Gastrocnemius medialis (tissue), 4 donors: ENCODE measurements at places on chromosomes 16 and 17. TPM values are rescaled to one million over a fixed set of nuclear protein-coding genes. Genes with fewer than 3 reads are reported as not detected.

DNA sequence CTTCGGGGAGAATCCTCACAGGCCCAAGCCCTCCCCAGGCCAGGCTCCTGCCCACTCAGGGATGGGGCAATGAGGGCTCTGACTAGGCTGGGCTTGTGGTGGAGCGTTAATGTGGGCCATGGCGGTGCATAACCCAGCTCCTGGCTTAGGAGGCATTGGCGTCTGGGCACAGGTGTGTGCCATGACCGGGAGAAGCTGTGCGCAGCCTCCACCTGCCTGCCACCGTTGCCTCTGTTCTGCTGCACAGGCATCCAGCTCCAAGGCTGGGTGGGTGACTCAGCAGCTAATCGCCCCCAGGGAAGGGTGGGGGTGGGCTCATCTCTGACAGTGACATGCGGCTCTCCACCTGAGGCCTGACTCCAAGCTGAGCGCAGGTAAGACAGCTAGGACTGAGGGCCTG, 3.5 kb upstream of the ARHGAP27 start:
- peaks cover 38% of the 10 kb centered on the region for H3K4me1 ChIP-seq
- DNase-seq: no peak
- peaks cover 18% of the 10 kb centered on the region for H3K27me3 ChIP-seq
- H3K36me3 ChIP-seq: no peaks in the 10 kb centered on the region
- H3K4me3 ChIP-seq: no peak overlapping the region

DNA sequence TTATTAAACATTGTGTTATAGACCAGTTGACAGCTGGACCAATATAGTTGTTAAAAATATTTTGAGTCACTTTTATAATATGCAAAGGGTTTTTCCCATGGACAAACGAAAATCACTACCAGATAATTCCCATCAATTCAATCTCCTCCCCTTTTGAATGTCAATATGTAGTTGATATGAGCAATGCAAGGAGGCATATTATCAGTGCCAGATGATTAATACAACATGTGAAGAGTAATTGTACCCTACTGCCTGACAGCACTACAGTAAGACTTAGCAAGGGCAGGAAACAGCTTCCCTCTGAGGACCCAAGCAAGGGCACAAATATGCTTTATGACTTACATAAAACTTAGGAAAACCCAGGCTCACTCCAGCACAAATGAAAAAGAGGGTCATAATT, 17.3 kb downstream of the KANSL1 start:
- peaks cover 86% of the 10 kb centered on the region for H3K4me1 ChIP-seq
- H3K4me3 ChIP-seq: no peak overlapping the region
- no peak for DNase-seq
- H3K27me3 ChIP-seq: no peaks in the 10 kb centered on the region
- peak overlapping the region; percentile 40 for H3K27ac ChIP-seq

DNA sequence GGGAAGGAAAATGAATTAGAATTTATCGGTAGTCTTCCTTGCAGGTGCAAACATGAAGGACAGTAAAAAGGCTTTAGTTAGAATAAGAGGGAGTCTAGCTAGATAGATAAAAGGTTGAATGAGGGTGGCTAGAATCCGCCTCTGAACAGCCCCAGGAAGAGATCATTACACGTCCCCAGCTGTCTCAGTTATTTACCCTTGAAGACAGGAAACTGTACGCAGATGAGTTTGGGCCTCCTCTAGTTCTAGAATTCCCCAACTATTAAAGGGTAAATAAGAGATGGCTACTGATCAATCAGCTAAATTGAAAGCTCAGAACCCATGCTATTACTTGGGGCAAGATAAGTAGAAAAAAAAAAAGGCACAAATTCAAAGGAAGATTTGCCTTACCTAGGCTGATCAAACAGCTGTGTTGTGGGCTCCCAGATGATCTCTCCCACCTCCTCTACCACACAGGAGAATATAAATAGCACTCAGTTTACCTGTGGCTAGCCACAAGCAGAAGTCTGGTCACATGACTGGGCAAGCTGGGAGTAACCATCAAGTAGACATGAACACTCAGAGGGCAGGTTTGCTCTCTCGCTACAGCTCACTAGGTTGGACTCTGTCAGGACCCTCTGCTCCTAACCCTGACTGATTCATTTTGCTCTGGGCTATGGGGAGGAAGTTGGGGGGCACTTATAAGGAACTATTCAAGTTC, 17.0 kb downstream of the FAM117A start:
- no peaks in the 10 kb centered on the region for H3K27me3 ChIP-seq
- no peak overlapping the region for H3K27ac ChIP-seq
- DNase-seq: no peak
- H3K4me3 ChIP-seq: no peak overlapping the region
- H3K36me3 ChIP-seq: no peaks in the 10 kb centered on the region

- H3K36me3 ChIP-seq: no peaks in the 10 kb centered on the region
- H3K27ac ChIP-seq: no peak overlapping the region
- no peak overlapping the region for H3K4me3 ChIP-seq
- no peaks in the 10 kb centered on the region for H3K27me3 ChIP-seq
- no peaks in the 10 kb centered on the region for H3K4me1 ChIP-seq
Observed at GRCh38 chr16:24523569-24523968, 15.8 kb upstream of the RBBP6 start.

DNA sequence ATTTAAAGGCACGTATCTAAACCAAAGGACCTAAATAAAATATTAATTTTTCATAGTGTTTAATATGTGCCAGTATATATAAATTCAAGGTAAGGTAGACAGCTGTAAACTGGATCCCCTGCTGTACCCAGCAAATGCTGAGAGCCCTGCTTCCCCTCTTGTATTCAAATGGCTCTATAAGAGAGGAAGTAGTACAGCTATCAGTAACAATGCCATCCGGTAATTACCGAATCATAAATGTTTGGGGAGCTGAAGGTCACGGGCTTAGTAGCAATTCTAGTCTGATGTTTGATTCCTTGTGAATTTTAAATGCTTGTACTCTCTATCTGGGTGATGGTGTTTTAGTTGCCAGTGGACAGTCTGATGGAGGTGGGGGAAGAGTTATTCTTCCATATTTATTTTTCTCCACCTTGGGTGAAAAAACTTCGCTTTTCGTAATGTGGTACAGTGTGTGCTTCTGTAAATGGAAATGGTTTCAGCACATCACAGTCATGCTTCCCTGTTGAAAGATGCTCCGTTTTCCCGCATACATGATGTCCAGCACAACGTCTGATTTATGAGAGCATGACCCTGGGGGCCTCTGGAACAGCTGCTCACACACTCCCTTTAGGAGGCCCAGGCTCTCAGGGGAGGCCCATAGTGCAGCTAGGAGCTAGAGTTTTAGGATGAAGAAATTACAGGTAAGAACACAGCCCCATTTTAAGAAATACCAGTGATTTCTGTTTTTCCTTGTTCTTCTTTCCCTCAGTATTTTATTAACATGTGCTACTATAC, 423.9 kb downstream of the WWOX start:
- no peaks in the 10 kb centered on the region for H3K27me3 ChIP-seq
- DNase-seq: no peak
- H3K4me1 ChIP-seq: no peaks in the 10 kb centered on the region
- no peak overlapping the region for H3K4me3 ChIP-seq
- H3K36me3 ChIP-seq: no peaks in the 10 kb centered on the region
- H3K27ac ChIP-seq: no peak overlapping the region

DNA sequence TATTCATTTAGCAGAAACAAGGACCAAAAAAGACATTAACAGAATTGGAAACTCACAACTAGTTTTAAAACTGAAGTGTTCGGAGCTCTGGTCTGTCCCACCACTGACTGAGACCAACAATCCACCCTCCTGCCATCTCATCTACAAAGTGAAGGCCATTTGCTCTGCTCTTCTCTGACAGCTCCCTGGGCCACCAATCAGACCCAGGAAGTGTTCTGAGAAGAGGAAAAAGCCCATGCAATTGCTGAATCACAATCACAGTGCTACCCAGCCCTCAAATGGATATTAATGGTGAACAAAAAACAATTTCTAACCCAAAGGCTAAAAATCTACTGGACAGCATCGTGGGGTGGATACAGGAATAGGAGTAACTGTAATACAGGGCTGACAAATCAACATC, 2.1 kb downstream of the RPL23 start:
- H3K36me3 ChIP-seq: no peaks in the 10 kb centered on the region
- H3K4me1 ChIP-seq: peaks cover 28% of the 10 kb centered on the region
- no peak for DNase-seq
- peak overlapping the region; percentile 96 for H3K27ac ChIP-seq
- no peaks in the 10 kb centered on the region for H3K27me3 ChIP-seq
- peak overlapping the region; percentile 74 for H3K4me3 ChIP-seq

- H3K4me1 ChIP-seq: peaks cover 47% of the 10 kb centered on the region
- H3K27ac ChIP-seq: peak within 1 kb of the TSS; percentile 77
- H3K36me3 ChIP-seq: no peaks in the 10 kb centered on the region
Observed at GRCh38 chr17:7888184-7888920, at the start of gene CHD3. TSS of gene CHD3 (plus strand) at chr17:7888789. CDS start at chr17:7889001, 212 bp downstream.

GRCh38 chr17:71922439-71922838, 198.4 kb upstream of the SOX9 start:
- H3K36me3 ChIP-seq: no peaks in the 10 kb centered on the region
- peak overlapping the region; percentile 43 for H3K27ac ChIP-seq
- peaks cover 15% of the 10 kb centered on the region for H3K4me1 ChIP-seq
- H3K27me3 ChIP-seq: no peaks in the 10 kb centered on the region
- DNase-seq: no peak
- no peak overlapping the region for H3K4me3 ChIP-seq

DNA sequence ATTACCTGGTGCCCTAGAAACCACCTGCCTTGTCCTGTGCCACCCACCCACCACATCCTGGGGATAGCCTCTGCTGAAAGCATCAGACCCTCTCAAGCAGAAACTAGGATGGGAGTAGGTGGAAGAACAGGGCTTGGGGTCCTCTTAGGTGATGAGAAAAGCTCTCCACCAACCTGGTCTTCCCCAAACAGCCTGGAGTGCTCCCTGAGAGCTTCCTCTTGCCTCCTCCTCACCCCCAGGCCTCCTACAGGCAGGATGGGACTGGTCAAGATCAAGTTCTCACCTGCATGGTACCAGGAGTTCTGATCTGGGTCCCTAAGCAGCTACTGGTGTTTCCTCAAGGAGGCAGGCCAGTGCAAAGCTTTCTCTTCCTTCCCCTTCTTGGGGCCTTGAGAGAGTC, 15.4 kb downstream of the WNT9B start:
- H3K27me3 ChIP-seq: no peaks in the 10 kb centered on the region
- H3K4me3 ChIP-seq: no peak overlapping the region
- no peak overlapping the region for H3K27ac ChIP-seq
- no peaks in the 10 kb centered on the region for H3K4me1 ChIP-seq

DNA sequence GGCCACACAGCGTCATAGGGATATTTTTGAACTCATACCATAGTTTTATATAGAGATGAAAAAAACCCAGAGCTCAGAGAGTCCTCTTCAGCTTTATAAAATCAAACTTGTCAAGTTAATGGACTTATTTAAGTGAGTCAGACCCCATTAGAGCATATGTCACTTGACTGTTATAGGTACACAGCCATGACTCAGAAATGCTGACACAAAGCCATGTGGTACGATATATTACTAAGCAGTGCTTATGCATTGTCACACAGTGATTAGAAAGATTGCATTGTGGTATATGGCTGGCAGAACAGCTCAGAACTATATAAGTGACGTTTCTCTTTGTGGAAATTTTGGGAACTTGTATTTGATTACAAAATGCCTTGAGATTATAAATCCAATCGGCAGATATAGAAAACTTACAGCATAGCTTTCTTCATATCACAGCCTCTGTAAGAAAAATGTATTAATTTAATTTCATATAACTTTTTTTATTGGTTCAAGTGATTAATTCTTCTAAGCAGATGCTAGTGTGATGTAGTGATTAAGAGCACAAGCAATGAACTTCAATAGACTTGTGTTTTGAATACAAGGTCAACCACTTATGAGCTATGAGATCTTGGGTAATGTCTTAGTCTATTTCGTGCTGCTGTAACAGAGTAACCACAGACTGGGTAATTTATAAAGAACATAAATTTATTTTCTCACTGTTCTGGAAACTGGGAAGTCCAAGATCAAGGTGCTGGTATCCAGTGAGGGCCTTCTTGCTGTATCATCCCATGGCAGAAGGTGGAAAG, 25.8 kb upstream of the GINS3 start:
- no peak for DNase-seq
- no peaks in the 10 kb centered on the region for H3K36me3 ChIP-seq
- H3K27me3 ChIP-seq: no peaks in the 10 kb centered on the region
- H3K4me3 ChIP-seq: no peak overlapping the region
- H3K27ac ChIP-seq: no peak overlapping the region
- H3K4me1 ChIP-seq: no peaks in the 10 kb centered on the region

DNA sequence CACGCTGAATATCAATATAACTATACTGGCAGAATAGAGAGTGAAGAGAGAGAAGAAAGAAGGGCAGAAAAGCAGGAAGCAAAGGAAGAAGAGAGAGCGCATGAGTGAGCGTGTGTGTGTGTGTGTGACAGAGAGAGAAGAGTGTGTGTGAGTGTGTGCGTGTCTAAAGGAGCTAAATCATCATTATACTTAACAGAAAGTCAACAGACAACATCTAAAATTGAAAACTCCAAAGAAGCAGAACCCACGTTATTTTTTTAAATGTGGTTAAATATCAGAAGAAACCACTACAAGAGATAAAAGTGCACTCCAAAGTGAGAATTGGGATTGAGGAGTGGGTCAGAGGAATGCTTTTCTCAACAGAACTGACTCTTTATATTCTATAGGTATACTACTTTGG, 77.2 kb downstream of the BRIP1 start:
- no peaks in the 10 kb centered on the region for H3K27me3 ChIP-seq
- no peaks in the 10 kb centered on the region for H3K36me3 ChIP-seq
- no peaks in the 10 kb centered on the region for H3K4me1 ChIP-seq
- H3K27ac ChIP-seq: no peak overlapping the region
- H3K4me3 ChIP-seq: no peak overlapping the region

DNA sequence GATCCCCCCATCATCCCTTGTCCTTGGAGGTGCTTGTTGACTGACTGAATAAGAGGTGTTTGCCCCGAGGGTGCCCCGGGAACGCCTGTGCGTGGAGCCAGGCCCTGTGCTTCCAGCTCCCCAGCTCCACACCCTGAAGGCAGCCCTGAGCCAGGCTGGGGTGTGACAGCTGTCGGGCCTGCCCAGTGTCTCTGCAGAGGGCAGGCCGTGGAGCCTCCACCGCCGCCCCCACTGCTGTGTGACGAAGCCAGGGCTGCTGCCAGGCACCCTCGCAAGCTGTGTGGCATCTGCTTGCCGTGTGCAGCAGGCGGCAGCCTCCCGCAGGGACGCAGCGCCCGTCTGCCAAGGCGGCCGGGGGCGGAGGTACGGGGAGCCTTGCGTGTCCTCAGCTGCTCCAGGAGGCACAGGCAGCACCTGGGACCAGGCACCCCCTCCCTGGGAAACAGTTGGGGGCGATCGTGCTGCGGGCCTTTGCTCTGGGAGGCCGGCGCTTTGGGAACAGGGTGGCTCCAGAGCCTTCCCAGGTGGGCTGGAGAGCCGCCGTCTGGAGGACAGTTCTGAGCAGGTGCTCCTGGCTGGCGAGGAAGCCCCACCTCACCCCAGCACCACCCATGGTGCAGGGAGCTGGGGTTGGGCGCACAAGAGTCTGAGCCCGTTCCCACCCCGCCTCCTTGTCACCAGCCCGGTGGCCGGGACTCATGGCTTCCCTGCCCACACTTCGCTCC, 26.6 kb downstream of the GSE1 start:
- H3K4me1 ChIP-seq: peaks cover 29% of the 10 kb centered on the region
- no peaks in the 10 kb centered on the region for H3K27me3 ChIP-seq
- H3K27ac ChIP-seq: peak overlapping the region; percentile 83
- peak; percentile 78 for DNase-seq
- no peak overlapping the region for H3K4me3 ChIP-seq

MAPK8IP3 gene
- total RNA-seq: 22.6 TPM

ZNF750 gene
- 17.8 TPM for total RNA-seq

MRPS23 gene
- total RNA-seq: 24.3 TPM

KCNH6 gene
- total RNA-seq: not detected

KRTAP2-3 gene
- not detected for total RNA-seq

IRX6 gene
- total RNA-seq: 2.0 TPM

CRYM gene
- total RNA-seq: not detected

ETV4 gene
- total RNA-seq: 0.42 TPM

DNASE1L2 gene
- not detected for total RNA-seq
